CD4-positive, alpha-beta T cell treated with Interleukin-15 for 4 hours (primary cell): ENCODE measurements at places on chromosomes 4 and X.

DNA sequence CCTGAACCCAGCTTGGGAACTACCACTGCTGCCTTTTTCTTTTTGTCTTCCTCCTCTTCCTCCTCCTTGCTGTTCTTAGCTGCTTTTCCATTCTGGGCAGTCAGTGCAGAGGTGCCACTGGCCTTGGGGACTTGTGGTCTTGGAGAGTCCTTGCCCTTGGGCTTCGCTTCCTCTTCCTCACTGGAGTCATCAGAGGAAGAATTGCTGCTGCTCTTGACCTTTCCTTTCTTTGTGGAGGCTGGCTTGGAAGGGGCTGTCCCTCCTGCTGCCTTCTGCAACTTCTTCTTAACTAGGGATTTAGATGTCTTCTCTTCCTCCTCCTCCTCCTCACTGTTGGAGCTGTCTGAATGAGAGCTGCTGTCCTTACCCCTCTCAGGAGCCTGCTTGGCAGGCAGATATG lies 53.2 kb downstream of the FAM9B start:
- DNase-seq: no peak

DNA sequence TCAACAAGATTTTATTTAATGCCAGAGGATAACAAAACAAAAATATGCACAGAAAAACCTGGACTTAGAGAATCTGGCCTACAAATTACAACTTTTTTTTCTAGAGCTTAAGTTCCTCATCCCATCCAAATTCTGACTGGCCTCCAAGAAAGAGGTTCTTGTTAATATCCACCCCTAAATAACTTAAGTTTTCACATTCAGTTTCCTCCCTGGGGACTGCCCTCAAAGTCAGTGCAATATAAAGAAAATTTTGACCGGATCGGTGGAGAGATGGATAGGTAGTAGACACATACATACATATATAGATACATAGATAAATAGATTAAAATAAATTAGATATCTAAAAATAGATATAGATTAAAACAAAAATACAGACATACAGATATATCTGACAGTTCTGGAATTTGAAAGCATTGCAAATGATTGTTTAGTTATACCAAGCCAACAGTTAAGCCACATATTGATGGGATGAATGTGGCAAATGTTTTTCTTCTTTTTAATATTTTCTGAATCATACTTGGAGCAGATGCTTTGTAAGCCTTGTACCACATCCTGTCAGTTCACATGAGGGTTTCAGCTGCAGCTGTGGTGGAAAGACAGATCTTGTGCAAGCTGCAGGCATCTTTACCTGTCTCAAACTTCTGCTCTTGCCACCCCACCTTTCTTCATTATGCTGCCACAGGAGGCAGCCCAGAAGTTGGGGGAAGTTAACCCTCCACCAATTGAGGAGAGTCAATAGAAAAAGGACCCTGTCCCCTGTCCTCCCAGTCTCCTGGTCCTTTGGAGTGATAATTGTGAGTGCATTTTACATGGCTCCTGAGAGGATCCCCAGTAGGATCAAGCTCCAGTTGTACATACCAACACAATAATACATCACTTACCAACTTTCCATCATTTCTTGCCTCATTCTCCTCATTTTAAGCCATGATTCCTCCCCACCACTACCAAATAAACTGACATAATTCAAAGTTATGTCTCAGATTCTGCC lies 58.5 kb upstream of the PRDM8 start:
- DNase-seq: peak; percentile 72

GRCh38 chr4:104032896-104033295 lies 313.1 kb upstream of the TACR3 start:
- DNase-seq: no peak

GRCh38 chr4:70522626-70523025 lies 4.3 kb downstream of the AMTN start:
- no peak for DNase-seq

GRCh38 chr4:155769090-155769489 lies 10.3 kb downstream of the GUCY1B1 start:
- no peak for DNase-seq

- peak; percentile 4 for DNase-seq
These were observed 55.7 kb downstream of the PHOX2B start for GRCh38 chr4:41692717-41693345.

GRCh38 chr4:123955167-123955800 lies 558.7 kb downstream of the SPRY1 start:
- no peak for DNase-seq

- no peak for DNase-seq
These were observed 11.1 kb downstream of the CYSLTR1 start for GRCh38 chrX:78316265-78316664.

DNA sequence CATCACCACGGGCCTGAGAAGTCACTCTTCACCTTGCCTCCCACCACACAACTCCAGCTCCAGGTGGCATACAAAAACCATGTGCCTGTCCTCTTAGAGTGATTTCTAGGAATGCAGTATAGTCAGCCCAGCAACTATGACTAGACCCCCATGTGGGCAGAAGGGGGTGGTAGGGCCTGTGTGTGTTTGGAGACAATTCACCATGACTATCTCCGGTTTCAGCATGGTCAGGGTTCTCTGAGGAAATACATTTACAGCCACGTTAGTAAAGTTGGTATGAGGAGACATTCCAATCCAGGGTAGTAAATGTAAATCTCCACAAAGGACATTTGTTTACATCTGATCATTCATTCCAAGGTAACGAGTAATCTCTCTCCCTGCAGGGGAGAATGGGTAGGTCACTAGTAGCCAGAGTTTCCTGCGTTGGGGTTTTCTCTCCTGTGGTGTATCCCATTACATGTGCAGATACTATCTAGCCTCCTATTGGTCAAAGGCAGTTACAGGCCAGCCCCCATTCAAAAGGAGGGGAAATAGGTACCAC lies 4.2 kb upstream of the MTMR1 start:
- no peak for DNase-seq

DNA sequence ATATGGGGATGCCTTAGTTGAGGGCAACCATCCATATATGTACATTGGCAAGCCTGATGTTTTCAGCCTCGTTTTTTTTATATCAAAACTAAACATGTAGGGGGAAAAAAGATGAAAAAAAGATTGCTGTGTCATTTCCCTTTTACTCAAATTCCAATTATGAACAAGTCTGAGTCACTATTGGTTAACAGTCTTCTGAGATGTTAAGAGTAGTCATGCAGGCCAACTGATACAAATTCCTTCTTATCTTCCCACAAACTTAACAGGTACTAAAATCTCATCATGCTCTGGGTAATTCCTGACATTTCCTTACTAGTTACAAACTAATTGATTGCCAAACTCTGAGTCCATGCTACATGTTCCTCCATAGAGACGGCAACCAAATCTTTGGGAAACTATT lies 222.1 kb downstream of the FRMPD4 start:
- no peak for DNase-seq

- DNase-seq: no peak
These were observed 149.6 kb downstream of the AFAP1 start for GRCh38 chr4:7790023-7790422.

GRCh38 chrX:545452-545885 lies 85.1 kb upstream of the SHOX start:
- no peak for DNase-seq

DNA sequence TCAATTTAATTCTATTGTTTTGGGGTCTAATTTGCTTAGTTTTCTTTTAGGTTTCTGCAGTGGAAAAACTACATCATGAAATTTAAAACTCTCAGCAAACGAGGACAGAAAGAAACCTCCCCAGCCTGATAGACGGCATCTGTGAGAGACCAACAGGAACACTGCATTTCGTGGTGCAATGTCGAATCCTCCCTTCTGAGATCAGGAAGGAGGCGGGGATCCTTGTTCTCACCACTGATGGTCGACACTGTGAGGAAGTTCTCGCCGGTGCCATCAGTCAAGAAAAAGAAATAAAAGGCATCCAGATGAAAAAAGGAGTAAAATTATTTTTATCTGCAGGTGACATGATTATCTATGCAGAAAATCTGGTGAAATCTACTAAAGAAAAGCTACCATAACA lies 16.5 kb downstream of the GAK start:
- no peak for DNase-seq

DNA sequence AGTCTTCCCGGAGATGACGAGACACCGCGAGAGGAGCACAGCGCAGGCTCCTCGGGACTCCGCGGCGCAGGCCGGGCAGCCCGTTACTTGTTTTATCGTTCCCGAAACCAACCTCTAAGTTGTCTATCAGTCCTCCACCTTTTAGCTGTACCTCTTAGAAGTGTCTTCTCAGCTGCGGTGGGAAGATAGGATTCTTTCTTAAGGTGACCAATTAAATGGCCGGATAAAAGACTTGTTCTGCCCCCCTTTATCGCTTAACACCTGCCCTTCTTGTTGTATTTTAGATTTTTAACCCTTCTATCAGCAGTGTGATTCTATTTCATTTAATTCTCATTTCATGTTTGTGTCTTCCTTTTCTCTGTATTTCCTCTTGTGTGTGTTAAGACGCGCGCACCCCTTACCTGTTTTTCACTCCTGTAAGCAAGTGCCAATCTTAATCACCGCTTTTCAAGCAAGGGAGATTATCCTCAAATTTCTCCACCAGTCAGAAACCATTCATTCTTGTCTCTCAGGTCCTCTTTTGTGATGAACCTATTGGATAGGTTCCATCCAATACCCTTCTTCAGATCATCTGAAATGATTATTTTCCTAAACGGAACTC lies at the start of gene SLC9B2:
Gene SLC9B2, minus strand, starts transcription at position 15 of the 601 bp plus-strand sequence. CDS start 9,211 bp downstream, outside the sequence.
- DNase-seq: no peak

- no peak for DNase-seq
These were observed 1.0 kb downstream of the NOA1 start for GRCh38 chr4:56976283-56976836.

- no peak for DNase-seq
These were observed 171.7 kb downstream of the PAPSS1 start for GRCh38 chr4:107548211-107548905.
